ENCODE measurements at places on chromosomes 3 and 15.

DNA sequence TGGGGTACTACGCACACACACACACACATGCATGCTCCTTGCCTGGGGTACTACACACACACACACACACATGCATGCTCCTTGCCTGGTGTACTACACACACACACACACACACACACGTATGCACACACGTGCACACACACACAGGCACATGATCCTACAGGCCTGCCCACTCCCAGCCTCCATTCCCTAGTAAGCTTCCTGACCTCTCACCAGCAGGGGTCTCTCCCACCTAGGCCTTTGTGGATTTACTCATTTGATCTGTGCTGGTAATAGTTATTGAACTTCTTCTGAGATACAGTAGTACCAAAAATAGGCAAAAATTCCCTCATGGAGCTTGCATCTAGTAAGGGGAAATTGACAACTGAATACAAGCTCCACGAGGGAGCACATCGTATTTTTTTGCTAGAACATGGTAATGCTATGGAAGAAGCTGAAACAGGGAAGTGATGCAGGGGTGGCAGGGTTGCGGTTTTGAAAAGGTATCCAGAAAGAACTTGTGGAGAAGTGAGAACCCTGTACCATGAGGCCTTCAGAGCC lies 19.1 kb downstream of the TTC21A start:
- DNase-seq = peak; percentile 51

DNA sequence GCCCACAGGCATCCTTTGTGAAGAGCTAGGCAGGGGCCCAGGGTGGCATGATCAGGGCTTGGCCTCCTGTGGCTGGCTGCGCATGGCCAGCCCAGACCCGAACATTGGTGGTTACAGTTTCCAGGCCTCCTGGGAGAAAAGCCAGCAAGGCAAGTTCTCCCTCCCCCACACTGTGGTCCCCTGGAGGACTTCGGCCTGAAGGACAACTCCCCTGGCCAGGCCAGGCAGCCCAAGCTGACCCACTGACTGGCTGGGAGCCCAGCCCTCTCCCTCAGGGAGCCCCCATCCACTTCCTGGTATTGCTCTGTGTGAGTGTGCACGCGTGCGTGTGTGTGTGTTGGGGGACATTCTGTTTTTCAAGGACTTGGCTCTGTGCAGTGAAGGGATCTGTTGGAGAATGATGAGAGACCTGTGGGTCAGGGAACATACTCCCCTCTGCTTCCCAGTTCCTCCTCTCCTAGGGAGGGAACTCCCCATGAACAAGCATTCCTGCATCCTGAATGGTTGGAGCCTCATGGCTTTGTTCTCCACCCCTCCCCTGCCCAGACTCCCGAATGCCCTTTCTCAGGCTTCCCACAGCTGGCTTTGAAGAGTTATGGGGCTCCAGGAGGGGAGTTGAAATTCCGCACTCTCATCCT lies 29.5 kb downstream of the CORO2B start:
- no peak for DNase-seq

DNA sequence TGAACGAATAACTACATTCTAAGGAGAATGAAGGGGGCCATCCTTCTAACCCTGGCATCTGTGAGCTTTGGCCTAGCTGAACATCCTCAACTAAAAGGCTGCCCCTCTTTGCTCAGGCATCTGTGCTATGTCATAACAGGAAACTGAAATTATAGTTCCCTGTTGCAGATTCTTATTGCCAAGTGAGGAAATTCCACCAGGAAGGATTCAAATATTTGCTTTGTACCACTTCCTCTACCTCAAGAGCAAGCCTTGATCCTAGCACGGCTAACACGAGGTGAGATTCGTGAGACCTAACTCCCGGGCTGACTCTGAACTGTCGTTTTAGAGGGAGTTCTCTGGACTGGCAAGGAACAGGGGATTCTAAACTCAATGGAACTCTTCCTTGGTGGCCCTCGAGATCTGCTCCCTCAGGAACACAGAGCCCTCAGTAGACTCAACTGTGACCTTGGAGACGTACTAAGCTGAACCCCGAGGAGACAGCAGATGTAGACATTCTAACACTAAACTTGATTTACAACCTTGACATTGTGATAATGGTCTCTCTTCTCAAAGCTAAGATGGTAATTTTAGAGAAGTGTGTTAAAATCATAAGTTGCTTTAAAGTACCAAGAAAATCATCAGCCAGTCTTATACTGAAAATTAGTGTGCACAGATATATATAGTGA lies 4.2 kb downstream of the SPG21 start:
- DNase-seq = no peak

DNA sequence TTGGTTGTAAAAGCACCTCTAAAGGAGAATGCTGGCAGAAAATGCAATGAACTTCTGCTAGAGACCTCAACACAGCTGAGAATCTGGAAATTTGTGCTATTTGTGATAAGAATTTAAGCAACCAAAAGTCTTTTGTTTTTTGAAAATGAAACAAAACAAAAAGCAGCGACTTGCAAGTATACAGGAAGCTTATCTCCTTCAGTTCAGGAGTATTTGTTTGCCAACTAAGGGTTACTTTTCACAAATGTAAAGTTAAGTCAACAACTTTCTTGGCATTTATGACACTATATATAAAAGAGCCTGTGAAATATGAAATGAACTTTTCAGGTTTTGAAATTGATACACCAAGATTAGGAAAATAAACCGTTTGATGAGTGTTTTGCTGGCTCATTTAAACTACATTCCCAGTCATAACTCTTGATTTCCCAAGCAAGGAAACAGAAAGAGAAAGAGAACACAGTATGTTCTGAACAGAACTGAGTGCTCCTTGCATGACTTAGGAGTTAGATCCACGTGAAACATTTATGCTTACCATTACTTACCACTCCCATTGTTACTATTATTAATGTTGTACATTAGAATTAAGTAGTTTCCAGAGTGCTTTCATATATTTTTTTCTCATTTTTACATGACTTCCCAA lies 92.3 kb upstream of the COL8A1 start:
- no peak for DNase-seq

GRCh38 chr3:63395960-63396359 lies 117.9 kb downstream of the SYNPR start:
- DNase-seq = no peak

- DNase-seq = peak; percentile 54
These were observed 488 bp downstream of the THSD4 start for GRCh38 chr15:71115567-71116351.

- no peak for DNase-seq
These were observed 380.6 kb upstream of the C2CD4B start for GRCh38 chr15:62545467-62546227.

DNA sequence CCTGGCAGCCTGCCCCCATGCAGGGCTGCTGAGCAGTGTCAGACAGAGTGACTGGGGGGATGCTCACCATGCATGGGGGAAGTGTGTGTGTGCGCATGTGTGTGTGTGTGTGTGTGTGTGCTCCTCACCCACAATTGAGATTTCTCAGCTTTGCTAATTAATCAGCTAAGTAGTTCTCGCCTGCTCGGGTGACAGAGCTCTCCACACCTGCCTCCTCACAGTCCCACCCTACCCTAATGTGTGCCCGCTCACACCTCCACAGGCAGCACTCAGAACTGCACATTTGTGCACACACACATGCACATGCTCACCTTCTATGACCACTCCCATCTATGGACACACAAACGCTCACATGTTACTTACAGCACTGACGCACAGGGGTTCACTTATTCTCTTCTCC lies 37.3 kb downstream of the CACNA2D2 start:
- DNase-seq = no peak

DNA sequence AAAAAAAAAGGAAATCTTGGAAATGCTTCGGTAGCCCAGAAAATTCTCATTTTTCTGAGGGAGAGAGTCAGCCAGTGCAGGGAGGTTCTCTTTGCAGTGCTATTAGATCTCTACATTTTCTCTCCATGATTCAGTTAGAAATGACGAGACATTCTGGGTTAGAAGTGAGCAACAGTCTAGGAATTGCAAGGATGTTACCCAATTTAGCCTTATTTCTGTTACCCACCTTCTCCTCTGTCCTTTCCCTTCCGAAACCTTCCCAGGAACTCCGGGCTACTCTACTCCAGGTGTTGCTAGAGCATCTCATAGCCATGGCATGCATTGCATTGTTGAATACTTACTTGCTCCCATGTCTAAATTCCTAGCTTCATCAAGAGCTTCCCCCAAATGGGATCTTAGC lies 106.8 kb downstream of the EDEM1 start:
- no peak for DNase-seq

DNA sequence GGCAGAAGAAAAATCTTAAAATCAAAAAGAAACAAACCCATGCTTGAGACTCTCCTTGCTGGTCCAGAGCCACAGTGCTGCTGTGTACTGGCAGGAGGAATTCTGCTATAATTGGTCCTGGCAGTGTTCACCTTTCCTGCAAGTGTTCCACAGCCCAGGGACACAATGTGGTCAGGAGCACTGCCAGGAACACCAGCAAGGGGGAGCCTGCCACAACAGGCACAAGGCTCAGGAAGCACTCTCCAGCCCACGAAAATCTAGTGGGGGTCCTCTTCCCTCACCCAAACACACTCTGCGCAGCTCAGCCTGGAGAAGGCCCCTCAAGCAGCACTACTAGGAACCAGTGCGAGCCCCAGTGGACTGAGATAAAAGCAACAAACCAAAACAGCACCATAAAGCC lies 92.9 kb downstream of the UBE3A start:
- peak; percentile 40 for DNase-seq

Data from glutamatergic neuron (in vitro differentiated cells).